ENCODE measurements at places on chromosomes 7 and 10.

DNA sequence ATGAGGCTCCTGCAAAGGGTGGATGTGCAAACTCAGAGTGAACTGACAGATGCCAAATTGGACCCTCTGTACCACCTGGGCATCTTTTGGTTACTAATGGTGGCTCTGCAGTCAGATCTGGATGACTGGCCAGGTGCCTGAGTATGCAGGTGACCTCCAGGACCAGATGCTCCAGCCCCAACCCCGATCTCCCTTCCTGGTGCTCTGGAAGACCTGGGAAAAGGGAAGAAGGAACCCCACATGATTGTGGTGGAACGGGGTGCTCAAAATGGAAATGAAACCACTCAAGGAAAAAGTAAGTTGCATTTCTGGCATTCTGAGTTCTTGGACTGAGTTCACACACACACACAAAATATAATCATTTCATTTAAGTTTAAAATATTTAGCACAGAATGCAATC lies 9.8 kb upstream of the AEBP1 start:
- DNase-seq, result no peak

DNA sequence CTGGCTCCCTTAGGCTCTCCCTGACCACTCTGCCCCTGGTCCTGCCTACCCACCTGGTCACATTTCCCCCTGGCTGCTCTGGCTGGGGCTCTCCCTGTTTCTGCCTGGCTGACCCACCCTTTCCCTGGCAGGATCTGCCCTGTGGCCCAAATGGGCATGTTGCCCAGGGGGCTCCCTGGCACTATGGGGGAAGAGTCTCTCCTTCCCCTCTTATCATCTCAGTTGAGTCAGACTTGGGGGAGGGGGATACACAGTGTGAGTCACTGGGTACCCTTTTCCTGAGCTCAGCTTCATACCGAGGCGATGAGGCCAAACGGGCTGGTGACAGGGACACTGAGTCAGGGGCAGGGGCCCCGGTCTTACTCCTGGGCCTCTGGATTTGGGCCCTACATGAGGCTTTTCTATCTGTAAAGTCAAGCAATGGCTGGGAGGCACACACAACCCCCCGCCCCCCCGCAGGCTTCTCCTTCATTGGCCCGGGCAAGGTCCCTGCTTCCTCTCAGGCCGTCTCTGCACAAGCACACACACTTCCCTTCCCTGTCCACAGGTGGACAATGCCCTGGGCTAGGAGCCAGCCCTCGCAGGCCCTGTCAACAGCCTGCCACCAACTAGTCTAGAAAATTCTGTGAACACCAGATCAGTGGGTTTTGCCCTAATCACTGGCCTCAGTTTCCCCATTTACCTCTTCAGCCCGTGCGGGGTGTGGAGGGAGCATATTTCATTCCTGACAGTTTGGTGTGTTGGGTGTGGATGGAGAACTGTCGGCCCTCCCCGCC lies 627 bp upstream of the FLNC start:
- DNase-seq, result no peak

- DNase-seq, result no peak
Observed at GRCh38 chr10:2431961-2432360, 635.4 kb upstream of the PFKP start.

GRCh38 chr10:21100190-21100589 lies 203.1 kb upstream of the NEBL start:
- DNase-seq, result no peak

- no peak for DNase-seq
Observed at GRCh38 chr10:93871671-93872204, 22.0 kb upstream of the SLC35G1 start.

DNA sequence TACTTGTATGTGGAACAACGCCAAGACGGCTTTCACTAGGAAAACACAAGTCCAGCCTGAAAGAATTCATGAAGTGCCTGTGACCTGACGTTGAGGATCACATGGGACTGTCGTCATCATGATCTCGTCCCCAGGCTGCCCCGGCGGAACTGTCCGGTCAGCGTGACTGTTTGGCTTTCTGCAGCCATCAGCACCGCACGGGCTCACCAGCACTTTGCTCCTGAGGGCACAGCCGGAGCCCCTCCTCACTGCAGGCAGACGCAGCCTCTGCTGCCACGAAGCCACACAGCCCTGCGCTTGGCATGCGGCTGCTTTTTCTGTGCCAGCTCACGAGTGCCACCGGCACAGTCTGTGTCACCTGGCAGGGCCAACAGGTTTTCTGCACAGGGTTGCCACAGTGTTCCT lies 9.4 kb upstream of the GET4 start:
- DNase-seq, result no peak

- no peak for DNase-seq
Observed at GRCh38 chr7:115178835-115179234, 256.9 kb downstream of the MDFIC start.

DNA sequence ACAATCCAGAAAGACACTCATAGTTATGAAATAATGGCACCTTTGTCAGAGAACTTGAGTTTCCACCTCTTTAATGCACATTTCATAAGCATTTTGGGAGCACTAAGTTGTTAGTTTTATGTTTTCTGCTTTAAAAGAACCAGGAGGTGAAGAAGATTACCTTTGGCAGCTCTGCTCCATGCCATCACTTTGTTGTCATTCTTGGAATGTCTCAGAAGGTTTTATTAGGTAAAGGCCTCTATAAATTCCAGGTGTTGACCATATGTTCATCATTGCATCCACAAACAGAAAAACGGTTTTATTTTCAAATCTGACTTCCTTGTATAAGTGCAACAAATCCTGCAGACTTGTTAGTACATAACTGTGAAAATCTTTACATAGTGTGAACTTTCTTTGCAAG lies 424.8 kb downstream of the MDFIC start:
- no peak for DNase-seq

DNA sequence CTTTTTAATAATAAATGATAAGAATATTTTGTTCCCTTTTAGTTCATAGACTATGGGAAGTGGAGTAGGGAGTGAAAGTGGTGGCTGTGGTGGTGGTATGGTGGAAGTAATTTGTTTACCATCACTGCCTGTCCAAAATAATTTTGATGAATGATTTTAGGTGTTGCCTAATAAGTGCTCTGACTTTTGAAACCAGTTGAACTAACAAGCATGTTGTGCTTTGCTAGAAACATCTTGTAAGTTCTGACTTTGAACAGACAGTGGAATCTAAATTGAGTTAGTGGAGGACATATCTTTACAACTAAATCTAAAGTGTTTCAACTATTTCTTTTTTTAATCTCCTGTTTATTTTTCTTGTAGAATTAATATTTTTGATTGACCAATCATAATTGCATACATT lies 49.7 kb downstream of the ZEB1 start:
- DNase-seq, result no peak

DNA sequence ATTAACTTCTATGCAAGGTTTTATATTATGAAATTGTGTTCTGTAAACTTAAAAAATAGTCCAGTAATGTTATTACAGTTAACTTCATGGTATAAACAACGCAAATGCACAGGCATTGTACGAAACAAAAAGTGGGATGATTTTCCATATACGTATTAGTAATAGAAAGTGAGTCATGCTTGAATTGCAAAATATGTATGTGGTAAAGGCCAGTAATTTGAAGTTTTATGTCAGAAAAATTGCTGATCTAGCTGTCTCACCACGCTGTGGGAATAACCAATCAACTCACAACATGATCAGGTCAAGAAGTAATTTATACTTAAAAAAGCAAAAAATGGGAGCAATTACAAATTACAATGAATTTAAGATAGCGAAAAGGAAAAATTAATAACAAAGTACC lies 37.0 kb upstream of the GLI3 start:
- DNase-seq, result no peak

- no peak for DNase-seq
Observed at GRCh38 chr7:141231018-141231792, 157.3 kb downstream of the TMEM178B start.

DNA sequence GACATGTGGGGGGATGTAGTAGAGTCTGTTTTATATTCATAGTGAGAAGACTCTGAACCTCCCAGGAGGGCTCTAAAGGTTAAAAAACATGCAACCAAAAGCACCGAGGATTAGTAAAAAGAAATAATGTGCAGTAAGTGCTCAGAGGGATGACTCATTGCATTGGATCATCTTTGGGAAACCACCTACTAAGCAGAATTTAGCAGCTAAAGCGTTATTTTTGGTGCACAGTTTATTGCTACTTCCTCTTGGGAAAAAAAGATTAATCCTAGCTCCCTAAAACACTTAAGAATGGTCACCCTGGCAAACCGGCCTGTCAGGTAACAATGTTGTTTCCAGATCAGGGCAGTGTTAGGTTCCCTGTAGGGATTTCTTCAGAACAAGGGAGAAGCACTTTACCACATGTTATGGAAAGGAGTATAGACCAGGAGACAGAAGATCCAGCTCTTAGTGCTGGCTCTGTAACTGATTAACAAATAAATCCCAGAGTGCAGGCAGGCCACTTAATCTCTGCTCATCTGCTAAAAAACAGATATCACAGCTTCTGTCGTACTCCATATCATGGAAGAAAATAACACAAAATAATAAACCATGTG lies 44.8 kb upstream of the FAM133B start:
- no peak for DNase-seq

Data from omental fat pad (tissue), 4 donors.